Right renal cortex interstitium (tissue), 3 donors: ENCODE measurements at places on chromosomes 1 and 21.

- DNase-seq = no peak
These were observed 65.2 kb upstream of the GJA5 start for GRCh38 chr1:147825586-147825985.

GRCh38 chr1:206723805-206724472 is 39.2 kb downstream of the MAPKAPK2 start:
- no peak for DNase-seq

DNA sequence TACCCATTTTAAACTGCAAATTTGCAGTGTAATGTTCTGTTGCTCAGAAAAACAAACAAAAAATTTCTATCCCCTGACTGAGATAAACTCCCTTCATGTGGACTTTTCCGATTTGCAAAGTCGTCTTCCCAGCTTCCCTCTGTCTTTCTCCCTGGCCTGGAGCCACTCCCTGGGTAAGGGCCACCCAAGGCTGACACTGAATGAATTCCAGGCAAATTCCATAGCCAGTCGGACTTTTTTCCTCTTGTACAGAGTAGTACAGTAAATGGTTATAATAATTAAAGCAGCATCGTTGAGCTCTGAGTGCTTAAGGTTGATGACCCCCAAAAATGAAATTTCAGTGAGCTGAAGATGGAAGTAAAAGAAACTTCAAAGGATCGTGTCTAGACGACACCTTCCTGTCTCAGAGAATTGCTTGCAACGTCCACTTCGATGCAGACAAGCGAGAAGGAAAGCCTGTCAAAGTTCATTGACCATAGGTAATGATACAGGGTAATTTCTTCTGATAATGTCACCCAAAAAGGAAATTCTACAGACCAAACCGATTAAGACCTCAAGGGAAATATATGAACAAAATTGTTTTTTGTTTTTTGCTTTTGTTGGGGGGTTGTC is 33.6 kb upstream of the LHX8 start:
- no peak for DNase-seq

- DNase-seq = no peak
These were observed 81.8 kb downstream of the PEX14 start for GRCh38 chr1:10556430-10557005.

- DNase-seq = no peak
These were observed 52.8 kb downstream of the DUSP10 start for GRCh38 chr1:221689138-221689537.

DNA sequence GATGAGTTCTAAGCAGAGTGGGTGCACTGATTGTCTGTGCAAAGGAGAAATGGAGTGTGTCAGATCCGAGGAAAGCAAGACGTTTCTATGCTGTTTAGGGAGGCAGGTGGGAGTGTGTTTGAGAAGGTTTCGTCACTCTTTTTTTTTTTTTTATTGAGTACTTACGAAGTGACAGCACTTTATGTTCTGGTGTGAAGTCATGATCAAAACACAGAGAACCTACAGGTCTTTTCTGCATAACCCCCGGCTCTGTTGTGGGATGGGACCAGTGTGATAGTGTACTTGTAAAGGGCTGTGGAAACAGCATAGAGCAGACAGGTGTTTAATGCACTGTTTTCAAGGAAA is 26.7 kb downstream of the MIA3 start:
- DNase-seq = no peak

DNA sequence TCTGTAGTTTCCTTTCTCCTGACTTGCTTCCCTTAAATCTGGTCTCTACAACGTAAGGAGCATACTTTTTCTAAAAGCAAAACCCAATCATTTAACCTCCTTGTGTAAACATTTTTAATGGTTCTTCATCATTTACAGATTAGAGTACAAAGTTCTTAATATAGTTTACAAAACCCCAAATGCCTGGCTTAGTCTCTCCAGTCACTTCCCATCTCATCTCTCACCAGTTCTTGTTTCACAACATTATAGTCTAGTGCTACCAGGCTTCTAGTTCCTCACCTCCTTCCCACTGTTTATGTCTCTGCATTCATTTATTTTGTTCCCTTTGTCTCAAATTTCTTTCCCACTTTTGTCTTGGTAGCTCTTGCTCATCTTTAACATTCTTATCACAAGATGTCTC is 168.4 kb downstream of the FASLG start:
- no peak for DNase-seq

- DNase-seq = no peak
These were observed 71.7 kb downstream of the SEC16B start for GRCh38 chr1:177897998-177898654.

DNA sequence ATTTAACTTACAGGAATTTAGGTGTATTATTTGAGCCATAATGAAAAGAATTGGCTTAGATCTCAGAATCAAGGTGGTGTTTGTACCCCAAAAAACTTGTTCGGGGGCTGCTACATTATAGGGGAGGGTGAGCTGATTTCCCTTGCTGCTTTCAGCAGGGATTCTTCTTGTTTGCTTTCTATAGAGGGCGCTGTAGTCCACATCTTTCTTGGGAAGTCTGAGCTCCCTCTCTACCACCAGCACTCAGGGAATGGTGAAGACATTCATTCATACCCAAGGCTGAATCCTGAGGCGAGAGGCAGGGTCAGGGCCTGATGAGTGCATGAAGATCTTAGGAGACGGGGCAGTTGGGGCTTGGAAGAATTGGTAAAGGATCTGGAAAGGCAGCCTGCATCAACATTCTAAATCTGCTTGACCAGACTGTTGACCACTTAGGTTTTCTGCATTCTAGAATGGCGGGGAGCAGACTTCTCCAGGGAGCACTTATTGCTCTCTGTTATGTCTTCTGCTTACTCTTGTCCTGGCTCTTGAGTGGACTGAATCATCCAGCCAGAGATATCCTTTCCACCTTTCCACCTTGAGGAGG is 18.9 kb downstream of the SPATA46 start:
- DNase-seq = no peak

- no peak for DNase-seq
These were observed 20.8 kb downstream of the NAV1 start for GRCh38 chr1:201559679-201560162.

GRCh38 chr1:7253988-7254587 is 468.8 kb downstream of the CAMTA1 start:
- DNase-seq = no peak

GRCh38 chr21:25867061-25867460 is 132.3 kb downstream of the GABPA start:
- DNase-seq = no peak

DNA sequence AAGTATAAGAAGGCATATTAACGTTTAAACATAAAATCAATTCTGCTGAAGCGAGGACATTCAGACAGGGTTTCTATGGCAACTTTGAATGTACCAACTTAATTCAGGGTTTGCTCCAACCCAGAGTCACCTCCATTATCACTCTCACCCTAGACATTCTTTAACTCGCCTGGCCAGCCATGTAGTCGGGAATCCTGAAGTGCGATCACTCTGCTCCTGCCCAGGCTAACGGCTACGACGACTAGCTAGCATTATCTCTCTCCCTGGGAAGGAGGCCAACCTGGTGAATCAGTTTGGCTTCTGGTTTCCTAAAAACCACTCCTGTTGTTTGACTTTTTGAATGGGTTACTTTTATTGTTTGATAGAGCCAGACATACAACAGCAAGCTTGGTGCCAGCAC is 38.9 kb upstream of the ZBTB18 start:
- no peak for DNase-seq

GRCh38 chr1:160996178-160996577 is 24.8 kb downstream of the F11R start:
- DNase-seq = no peak

DNA sequence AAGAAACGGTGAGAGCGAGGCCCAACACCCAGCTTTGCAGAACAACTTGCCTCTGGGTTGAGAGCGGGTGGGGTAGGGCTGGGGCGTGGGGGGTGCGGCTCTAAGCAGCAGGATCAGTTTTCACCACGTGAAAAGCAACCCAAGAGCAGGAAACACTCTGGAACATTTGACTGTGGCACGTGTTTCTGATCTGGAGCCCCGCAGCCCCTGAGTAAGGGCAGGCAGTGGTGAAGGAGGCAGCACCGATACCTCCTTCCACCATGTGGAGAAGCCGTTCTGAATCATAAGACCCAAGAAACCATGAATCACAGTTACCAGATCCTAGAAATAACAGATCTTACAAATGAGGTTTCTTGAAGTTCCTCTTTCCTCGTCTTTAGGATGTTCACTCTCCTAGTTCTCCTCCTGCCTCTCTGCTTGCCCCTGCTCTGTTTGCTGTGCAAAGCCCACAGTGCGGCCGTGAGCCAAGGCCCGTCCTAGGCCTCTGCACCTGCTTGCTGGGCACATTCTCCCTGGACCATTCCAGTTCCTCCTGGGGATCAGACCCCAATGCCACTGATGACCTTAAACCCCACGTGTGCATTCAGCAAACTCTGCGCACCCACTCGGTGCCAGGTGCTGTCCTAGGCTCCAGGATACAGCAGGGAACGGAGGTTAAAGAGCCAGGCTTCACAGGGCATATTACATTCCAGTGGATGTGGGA is 31.9 kb downstream of the SLC1A7 start:
- DNase-seq = no peak

DNA sequence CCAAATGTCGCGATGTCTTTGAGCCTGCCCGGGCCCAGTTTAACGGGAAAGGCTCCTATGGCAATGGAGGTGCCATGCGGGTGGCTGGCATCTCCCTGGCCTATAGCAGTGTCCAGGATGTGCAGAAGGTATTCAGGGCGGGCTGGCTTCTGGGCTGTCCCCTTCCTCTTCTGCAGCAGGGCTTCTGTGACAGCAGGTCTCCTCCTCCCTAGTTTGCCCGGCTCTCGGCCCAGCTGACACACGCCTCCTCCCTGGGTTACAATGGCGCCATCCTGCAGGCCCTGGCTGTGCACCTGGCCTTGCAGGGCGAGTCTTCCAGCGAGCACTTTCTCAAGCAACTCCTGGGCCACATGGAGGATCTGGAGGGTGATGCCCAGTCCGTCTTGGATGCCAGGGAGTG is 3.0 kb downstream of the ADPRS start:
- DNase-seq = no peak

DNA sequence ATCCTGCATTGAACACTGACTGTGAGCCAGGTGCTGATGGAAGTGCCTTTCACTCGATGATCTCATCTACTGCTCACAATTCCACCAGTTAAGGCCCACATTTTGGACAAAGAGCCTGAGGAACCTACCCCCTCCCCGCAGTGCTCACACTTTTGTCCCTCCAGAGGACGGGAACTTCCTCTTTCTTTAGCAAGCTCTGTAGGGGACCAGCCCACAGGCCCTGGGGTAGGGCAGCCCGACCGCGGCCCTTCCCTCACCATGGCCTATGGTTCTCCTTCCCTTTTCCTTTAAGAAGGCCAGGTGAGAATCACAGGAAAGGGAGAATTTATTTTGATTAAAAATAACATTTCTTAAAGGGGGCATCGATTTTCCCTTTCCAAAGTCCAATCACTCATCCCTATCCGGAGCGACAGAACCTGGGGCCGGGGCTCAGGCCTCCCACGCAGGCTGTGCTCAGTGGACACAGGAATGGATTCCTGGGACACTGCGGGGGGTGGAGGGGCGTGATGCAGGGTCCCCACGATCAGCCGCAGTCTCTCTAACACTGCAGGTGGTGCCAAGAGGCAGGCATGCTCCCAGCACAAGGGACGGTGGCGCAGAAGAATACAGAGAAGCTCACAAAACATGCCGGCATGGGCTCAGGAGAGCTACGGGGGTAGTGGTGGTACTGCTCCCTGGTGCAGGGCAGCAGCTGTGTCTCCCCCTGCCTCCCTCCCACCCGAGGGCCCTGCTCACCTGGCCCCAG is 8.9 kb upstream of the KCNE1 start:
- DNase-seq = no peak

DNA sequence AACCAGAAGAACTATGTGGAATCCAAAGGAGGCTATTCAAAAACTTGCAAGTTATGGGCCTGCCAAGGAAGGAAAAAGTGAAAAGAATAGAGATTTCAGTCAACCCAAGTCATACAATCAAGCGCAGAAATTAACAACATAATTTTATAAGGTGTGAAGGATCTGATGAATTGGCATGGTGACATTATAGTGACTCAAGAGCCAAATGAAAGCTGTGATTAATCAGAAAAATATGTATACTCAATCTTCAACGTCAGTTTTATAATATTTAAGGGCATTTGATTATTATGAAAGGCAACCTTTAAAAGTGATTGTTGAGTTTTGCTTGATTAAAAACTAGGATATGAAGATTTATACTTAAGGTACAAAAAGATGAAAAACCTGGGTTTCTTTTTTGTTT is 37.8 kb upstream of the THEM4 start:
- no peak for DNase-seq

DNA sequence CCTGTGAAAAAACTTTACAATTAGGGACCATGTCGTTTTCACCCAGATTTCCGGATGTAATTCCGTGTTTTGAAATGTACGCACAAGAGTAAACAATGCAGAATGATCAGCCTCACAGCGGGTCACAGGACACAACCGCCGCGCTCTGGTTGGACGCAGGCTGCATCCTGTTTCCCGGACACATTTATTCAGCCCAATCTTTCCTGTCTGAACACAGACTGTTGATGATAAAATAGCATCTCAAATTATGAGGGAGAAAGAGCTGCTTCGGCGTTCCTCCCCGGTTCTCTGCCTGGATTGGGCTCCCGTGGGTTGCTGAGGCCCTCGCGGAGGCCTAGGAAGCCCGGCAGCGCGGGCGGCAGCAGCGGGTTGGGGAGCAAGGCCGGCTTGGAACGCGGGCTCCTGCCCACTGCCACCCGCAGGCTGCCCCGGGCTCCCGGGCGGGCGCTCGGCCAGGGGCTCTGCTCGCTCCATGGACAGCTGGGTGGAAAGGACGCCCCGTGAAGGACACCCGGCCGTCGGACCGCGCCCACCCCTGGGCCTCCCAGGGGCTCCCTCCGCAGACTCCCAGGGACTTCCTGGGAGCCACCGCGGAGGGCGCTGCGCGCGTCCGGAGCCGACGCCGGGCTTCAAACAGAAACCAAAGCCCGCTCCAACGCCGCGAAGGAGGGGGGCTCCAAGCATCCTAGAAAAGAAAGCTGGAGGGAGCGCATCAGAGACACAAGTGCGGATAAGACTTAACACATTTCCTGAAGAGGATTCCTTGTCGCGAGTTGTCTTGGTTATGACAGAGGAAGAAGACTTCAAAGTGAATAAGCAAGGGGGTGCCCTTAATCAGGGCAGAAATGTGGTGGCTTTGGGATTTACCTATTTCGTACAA is 122.3 kb downstream of the ESRRG start:
- DNase-seq = peak; percentile 68

- no peak for DNase-seq
These were observed 42.6 kb downstream of the SIM2 start for GRCh38 chr21:36741506-36741905.

- no peak for DNase-seq
These were observed 8.4 kb upstream of the MRPS6 start for GRCh38 chr21:34065027-34065426.

DNA sequence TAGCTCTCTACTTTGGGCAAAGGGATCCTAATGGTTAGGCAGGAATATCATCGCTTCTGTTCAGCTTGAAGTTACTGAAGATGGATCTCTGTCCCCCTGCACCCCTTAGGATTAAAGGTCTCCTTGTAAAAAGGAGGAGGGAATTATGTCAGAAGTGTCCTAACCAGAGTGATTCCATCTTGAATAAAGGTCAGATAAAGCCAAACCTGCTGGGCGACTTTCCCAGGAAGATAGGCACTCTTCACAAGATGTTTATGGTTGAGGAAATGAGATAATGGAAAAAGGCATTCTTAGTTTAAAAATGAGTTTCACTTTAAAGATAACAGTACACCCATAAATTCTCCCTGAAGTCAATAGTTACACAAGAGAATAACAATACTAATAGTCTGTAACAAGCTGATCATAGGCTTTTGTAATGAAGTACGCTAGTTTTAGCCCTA is 1.7 kb upstream of the NENF start:
- DNase-seq = no peak

- DNase-seq = no peak
These were observed 4.7 kb upstream of the FTCD start for GRCh38 chr21:46159841-46160656.
